Cardiac muscle cell (in vitro differentiated cells and primary cell): ENCODE measurements at places on chromosomes 4 and X.

DNA sequence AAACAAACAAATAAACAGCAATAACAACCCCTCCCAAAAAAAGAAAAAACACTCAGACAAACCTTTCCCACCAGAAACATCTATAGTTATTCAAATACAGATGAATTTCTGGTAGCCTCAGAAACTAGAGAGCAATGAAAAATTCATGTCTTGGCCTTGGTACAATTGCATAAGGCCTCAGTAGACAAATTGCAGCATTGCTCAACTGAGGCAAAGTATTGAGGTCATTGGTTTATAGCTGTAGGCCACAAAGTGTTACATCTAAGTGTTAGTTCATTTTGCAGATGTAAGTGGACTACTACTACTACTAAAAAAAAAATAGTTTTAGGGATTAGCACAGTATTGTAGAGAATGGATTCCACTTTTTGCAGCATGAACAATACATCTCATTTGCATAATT is 2268.3 kb downstream of the ARAP2 start:
- no peak for DNase-seq

GRCh38 chr4:153594210-153594609 is 89.9 kb upstream of the TLR2 start:
- no peak for DNase-seq

DNA sequence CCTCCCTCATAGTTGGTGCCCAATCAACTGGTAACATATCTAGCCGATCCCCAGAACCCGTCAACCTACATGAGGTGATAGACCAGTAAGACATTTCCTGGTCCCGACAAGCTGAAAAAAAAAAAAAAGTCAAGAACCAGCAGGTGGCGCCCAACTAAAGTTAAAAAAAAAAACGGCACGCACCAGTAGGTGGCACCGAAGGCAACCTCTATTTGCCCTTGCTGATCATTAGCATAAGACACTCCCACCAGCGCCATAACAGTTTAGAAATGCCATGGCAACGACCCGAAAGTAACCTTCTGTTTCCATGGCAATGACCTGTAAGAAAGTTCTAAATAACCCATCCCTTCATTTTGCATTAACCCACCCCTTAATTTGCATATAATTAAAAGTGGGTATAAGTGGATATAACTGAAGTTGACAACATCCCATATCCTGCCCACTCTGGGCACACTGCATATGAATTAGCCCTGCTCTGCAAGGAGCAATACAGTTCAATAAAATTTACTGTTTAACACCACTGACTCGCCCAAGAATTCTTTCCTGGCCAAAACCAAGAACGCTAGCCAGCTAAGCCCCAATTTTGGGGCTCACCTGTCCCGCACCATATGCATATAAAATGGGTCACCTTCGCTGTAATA is 83.9 kb upstream of the SPANXB1 start:
- peak; percentile 55 for DNase-seq

DNA sequence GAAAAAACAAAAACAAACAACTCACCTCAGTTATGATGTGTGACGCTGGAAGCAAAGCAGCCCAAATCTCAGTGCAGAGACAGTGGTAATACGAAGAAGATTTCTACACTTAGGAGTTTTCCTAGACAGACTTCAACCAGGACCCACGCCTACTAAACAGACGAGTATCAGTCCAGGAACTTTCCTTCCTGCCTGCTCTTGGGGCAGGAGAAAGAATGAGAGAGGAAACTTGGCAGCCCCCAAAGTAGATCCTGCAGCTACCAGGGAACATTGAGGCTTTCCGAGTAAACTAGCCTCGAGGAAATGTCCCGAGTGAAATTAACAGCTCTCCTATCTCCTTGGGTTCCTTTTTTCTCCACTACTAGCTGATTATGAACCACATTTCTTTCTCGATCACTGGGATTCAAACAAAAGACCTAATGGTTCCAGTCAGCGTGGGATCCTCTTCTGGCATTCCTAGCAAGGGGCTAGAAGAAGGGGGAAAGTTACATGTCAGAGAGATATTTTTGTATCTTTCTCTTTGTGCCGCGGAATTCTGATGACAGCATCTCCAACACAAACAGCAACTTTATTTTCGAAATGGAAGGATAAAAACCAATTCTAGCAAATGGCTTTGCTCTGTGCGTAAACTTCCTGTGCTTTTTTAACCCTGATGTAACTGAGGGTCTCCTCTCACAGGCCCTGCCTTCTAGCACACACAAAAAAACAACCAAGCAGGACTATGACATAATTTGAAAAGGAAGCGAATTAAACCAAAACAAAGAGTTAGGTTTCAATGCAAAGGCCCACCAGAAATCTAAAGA is 53.2 kb downstream of the PPM1K start:
- DNase-seq: no peak

GRCh38 chr4:152257601-152258066 is 278.3 kb downstream of the FBXW7 start:
- peak; percentile 20 for DNase-seq

- DNase-seq: no peak
These were observed 49.3 kb upstream of the ATOH1 start for GRCh38 chr4:93779228-93779627.

DNA sequence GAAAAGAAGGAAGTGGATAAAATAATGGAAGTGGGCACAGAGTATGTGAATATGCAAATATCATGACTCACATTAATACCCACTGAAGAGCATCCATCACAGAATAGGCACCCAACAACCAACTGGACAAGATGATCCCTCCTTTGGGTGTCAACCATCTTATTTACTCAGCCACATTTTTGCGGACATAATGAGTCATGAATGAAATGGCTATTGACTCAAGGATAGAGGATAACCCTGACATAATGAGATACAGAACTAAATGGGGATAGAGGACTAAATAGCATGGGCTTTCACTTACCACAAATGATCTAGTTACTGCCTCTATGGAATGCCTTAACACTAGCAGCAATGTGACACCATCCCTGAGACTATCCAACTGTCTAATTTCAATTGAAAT is 224.7 kb downstream of the ANTXR2 start:
- no peak for DNase-seq

GRCh38 chr4:114019969-114020358 is 40.5 kb upstream of the ARSJ start:
- DNase-seq: no peak

GRCh38 chr4:172986114-172986513 is 182.5 kb upstream of the GALNT7 start:
- no peak for DNase-seq

- peak; percentile 39 for DNase-seq
These were observed 14.3 kb downstream of the G3BP2 start for GRCh38 chr4:75658876-75659275.

GRCh38 chr4:97106161-97106560 is 1037.1 kb downstream of the STPG2 start:
- no peak for DNase-seq

DNA sequence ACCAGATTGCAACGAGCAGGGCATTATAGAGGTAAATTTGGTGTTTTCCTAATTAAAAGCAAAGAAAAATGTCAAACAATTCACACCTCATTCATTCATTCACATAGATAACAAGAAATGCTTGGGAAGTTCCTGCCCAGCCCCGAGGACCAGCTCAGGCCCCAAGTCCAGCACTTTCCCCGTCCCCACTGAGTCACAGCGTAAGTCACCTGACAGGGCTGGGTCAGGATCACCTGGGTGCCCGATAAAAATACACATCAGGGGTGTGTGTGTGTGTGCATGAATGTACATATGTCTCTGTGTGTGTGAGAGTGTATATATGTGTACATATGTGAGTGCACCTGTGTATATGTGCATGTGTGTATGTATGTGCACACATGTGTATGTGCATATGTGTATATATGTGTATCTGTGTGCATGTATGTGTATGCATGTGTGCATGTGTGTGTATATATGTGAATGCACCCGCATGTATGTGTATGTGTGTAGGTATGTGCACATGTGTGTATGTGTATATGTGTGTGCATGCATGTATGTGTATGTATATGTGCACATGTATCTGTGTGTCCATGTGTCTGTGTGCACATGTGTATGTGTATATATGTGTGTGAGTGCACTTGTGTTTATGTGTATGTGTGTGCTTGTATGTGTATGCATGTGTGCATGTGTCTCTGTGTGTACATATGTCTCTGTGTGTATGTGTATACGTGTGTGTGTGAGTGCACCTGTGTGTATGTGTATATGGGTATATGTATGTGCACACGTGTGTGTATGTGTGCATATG is 18.6 kb upstream of the SH3TC1 start:
- DNase-seq: no peak

DNA sequence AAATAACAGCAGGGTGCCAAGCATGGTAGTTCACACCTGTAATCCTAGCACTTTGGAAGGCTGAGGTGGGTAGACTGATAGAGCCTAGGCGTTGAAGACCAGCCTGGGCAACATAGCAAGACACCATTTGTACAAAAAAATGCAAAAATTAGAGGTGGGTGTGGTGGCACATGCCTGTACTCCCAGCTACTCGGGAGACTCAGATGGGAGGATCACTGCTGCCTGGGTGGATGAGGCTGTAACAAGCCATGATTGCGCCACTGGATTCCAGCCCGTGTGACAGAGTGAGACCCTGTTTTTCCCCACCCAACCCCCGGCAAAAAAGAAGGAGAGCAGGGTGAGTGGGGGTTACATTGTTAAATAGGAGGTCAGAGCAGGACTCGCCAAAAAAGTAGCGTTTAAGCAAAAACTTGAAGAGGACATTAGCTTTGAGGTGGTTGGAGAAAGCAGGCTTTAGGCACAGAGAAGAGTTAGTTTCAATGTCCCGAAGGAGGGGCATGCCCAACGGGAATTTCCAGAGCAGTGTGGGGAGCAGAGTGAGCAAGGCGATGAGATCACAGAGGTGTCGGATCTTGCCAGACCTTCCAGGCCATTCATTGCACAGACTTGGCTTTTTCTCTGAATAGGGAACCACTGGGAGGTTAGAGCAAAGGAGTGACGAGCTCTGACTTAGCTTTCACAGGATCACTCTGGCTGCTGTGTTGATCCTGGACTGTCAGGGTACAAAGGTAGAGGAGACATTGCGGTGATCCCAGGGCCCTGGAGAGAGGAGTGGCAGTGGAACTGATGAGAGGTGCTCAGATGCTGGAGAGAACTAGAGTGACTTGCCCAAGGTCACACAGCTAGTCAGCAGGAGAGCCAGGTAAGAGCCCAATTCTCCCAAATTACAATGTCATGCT is 70.6 kb downstream of the TRAPPC11 start:
- DNase-seq: no peak

DNA sequence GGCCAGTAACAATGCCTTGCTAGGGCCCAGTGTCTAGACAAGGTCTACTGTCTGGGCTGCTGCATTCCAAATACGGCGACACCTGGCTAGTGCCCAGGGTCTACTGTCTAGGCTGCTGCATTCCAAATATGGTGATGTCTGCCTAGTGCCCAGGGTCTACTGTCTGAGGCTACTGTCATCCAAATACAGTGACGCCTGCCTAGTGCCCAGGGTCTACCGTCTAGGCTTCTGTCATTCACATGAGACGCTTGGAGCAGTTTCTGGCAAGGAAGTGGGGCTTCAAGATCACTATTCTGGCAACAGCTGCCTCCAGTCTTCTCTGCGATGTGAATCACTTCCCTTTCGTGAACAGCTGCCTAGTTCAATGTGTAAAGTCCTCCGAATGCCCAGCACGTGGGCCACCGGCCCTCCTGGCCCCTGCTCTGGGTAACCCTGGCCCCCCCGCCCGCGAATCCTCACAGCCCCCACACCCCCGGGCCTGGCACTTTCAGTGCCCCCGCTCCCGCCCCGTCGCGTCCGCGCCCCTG is 12.7 kb downstream of the ACOX3 start:
- DNase-seq: peak; percentile 57

GRCh38 chr4:98786866-98787265 is 128.5 kb upstream of the TSPAN5 start:
- peak; percentile 38 for DNase-seq

GRCh38 chrX:50707405-50707804 is 106.6 kb downstream of the SHROOM4 start:
- DNase-seq: no peak

GRCh38 chr4:182649698-182650477 is 267.3 kb downstream of the DCTD start:
- DNase-seq: no peak

GRCh38 chrX:68440940-68441339 is 7.6 kb upstream of the OPHN1 start:
- peak; percentile 38 for DNase-seq

GRCh38 chr4:112908511-112908910 is 140.9 kb upstream of the ANK2 start:
- DNase-seq: peak; percentile 7

DNA sequence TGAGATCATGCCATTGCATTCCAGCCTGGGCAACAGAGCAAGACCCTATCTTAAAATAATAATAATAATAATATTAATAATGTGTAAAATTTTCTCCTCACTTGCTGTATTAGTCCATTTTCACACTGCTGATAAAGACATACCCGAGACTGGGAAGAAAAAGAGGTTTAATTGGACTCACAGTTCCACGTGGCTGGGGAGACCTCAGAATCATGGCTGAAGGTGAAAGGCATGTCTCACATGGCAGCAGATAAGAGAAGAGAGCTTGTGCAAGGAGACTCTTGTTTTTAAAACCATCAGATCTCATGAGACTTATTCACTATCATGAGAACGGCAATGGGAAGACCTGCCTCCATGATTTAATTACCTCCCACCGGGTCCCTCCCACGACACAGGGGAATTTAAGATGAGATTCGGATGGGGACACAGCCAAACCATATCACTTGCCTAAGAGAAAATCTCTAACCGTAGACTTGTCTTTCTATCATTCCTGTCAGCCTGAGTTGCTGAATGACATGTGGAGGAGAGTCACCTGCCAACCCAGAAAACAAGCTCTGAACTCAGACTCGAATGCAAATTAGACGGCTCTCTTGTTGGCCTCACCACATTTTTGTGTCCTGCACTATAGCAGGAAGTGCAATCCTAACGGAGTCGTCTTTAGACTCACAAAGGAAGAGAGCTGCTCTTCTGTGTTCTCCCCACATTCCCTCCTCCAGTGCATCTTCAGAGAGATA is 51.9 kb upstream of the DCTD start:
- no peak for DNase-seq

GRCh38 chr4:138892483-138893407 is 122.8 kb upstream of the NOCT start:
- DNase-seq: no peak

DNA sequence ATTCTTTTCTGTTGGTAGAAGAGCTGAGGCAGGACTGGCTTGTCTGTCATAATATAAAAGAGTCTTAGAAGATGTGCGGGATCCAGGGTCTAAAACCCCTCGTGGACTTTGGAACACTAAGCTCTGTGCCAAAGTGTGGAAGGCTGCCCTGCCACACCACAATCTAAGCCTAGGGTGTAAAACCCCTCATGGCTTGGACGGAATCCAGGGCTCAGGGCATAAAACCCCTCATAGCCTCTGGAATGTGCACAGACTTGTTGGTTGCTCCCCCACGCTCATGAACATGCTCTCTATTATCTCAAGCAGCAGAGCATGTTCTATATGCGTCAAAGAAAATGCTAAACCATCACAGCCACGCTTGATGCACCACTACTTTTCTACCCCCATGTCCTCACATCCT is 483.6 kb downstream of the GABRG1 start:
- no peak for DNase-seq

GRCh38 chrX:1815456-1816175 is 200.8 kb downstream of the ASMT start:
- no peak for DNase-seq
